Prostate gland (tissue), 2 donors: ENCODE measurements at places on chromosomes 1 and 21. TPM values are rescaled to one million over a fixed set of nuclear protein-coding genes. Genes with fewer than 3 reads are reported as not detected.

DNA sequence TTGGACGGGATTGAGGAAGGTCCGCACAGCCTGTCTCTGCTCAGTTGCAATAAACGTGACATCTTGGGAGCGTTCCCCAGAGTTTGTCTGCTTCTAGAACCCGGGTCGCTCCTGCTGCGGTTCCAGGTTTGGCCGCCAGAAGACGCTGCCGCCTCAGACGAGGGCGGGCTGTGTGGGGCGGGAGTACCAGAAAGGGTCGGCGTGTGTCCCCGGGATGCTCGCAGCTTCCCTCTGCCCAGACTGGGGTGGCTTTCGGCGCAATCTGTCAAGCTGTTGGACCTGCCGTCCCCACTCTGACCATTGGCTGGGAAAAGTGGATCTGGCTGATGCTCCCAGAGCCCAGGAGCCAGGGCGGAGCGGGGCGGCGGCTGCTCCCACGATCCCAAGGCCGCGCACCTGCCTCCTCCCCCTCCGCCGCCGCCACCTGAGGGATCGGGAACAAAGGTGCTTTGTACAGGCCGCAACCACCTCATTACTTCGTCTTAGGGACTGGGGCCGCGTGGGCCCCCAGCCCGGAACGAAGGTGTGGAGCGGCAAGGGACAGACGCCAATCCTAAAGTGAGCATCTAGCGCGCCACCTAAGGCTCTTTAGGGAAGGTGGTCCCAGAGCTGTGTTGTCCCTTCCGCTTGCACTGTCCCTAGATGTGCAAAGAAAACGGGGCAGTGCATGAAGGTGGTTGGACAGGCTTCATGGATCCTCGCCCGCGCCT lies 683 bp upstream of the EFNA4 start:
- peak overlapping the region; percentile 91 for H3K27ac ChIP-seq
- peak; percentile 54 for DNase-seq
- H3K27me3 ChIP-seq, result no peaks in the 10 kb centered on the region
- H3K4me3 ChIP-seq, result peak overlapping the region; percentile 68

Gene ASTN1
- total RNA-seq, result 0.23 TPM

Gene ADCY10
- total RNA-seq, result 1.4 TPM

Gene KIF1B
- total RNA-seq, result 56.8 TPM

Gene ACADM
- total RNA-seq, result 45.4 TPM

GRCh38 chr1:170071378-170071777 lies 3.1 kb downstream of the KIFAP3 start:
- no peaks in the 10 kb centered on the region for H3K36me3 ChIP-seq
- DNase-seq, result no peak
- H3K4me3 ChIP-seq, result no peak overlapping the region
- no peak overlapping the region for H3K27ac ChIP-seq
- no peaks in the 10 kb centered on the region for H3K27me3 ChIP-seq
- no peaks in the 10 kb centered on the region for H3K4me1 ChIP-seq

DNA sequence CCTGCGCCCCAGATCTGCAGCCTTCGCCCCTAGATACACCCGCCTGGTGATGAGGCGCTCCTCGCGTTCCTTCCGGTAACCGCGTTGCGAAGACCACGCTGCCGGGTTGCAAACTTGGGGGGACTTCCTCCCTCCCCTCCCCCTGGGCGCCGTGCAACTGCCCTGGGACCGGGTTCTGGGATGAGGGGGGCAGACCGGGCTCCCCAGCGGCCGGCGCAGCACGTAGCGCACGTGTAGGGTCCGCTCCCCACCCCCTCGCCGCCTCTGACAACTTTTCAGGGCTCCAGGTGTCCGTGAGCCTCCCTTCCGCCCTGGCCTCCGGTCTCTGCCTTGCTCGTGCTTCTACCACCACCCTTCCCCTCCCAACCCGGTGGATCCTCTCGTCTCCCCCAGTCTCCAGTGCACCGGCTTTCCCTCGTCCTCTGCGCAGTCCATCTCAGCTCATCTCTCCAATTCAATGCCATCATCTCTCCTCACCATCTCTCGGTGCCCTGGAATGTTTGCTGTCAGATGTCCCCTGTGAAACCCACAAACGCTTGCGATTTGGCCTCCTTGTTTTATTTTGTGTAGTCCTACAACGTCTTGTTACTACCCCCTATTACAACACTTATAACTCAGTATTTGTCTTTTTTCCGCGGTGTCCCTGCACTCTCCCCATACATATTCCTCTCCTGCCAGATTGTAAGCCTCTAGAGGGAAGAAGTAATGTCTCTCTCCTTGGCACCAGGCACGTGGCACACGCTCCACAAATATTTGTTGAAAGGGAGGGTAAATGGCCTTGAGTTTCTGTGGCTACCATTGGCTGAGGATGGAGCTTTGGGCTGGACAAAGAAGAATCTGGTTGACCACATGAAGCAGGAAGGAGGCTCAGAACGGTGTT lies 782 bp downstream of the PCAT6 start:
- H3K4me3 ChIP-seq, result peak overlapping the region; percentile 62
- no peak for DNase-seq
- no peaks in the 10 kb centered on the region for H3K27me3 ChIP-seq
- peak overlapping the region; percentile 89 for H3K27ac ChIP-seq

DNA sequence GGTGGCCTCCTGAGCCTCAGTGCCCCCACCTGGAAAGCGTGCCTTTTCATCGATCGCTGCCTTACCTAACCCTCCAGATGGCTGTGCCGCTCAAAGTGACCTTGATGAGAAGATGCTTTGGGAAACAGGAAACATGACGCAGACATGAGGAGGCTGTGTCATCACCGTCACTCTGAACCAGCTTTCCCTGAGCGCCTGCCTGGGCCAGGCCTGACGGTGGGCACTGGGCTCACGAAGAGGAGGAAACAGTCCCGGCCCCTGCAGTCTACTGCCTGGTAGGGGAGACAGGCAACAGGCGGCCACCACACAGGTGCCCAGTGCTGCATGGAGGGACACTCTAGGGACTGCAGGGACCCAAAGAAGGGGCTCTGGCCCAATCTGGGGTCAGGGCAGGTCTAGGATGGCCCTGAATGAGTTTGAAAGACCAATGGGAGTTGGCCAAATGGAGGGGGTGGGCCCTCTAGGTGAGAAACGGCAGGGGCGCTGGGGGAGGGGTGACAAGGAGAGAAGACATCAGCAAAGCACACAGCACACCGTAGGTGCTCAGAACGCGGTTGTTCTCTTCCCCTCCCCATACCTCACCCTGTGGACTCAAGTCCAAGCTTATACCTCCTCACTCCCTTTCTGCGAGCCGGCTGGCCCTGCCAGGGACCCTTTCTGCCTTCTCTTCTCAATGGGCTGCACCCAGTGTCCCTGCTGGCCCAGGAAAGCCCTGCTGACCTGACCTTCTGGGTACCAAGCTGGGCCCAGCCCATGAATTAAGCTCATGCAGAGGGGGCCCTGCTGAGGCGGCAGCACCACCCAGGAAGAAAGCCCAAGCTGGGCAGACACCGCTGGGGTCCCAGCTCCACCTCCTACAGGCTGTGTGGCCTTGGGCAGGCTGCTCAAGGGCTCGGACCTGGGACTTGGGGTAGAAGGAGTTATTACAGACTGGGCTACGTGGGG lies 44.9 kb downstream of the GLIS1 start:
- H3K4me3 ChIP-seq, result no peak overlapping the region
- no peak for DNase-seq
- H3K27me3 ChIP-seq, result no peaks in the 10 kb centered on the region
- H3K36me3 ChIP-seq, result no peaks in the 10 kb centered on the region
- no peak overlapping the region for H3K27ac ChIP-seq

Gene RNF223
- total RNA-seq, result 1.4 TPM

Gene UTS2
- total RNA-seq, result not detected

- DNase-seq, result no peak
- H3K4me3 ChIP-seq, result no peak overlapping the region
- H3K27me3 ChIP-seq, result no peaks in the 10 kb centered on the region
Observed at GRCh38 chr1:231702804-231703203, 76.2 kb downstream of the DISC1 start.

GRCh38 chr1:116674751-116675150 lies 7.2 kb upstream of the IGSF3 start:
- H3K36me3 ChIP-seq, result no peaks in the 10 kb centered on the region
- H3K27me3 ChIP-seq, result no peaks in the 10 kb centered on the region
- H3K4me3 ChIP-seq, result no peak overlapping the region
- H3K27ac ChIP-seq, result no peak overlapping the region

- H3K27ac ChIP-seq, result no peak overlapping the region
- no peaks in the 10 kb centered on the region for H3K4me1 ChIP-seq
- DNase-seq, result no peak
- H3K27me3 ChIP-seq, result no peaks in the 10 kb centered on the region
- no peak overlapping the region for H3K4me3 ChIP-seq
Observed at GRCh38 chr1:110594456-110595352, 11.5 kb downstream of the KCNA2 start.

GRCh38 chr1:92747735-92748134 lies 37.2 kb downstream of the EVI5 start:
- no peaks in the 10 kb centered on the region for H3K27me3 ChIP-seq
- no peak overlapping the region for H3K4me3 ChIP-seq
- no peaks in the 10 kb centered on the region for H3K4me1 ChIP-seq
- H3K36me3 ChIP-seq, result no peaks in the 10 kb centered on the region
- no peak for DNase-seq
- no peak overlapping the region for H3K27ac ChIP-seq

GRCh38 chr1:232454227-232454886 lies 175.6 kb downstream of the SIPA1L2 start:
- no peaks in the 10 kb centered on the region for H3K36me3 ChIP-seq
- no peak overlapping the region for H3K27ac ChIP-seq
- no peaks in the 10 kb centered on the region for H3K27me3 ChIP-seq

- no peak for DNase-seq
- H3K36me3 ChIP-seq, result no peaks in the 10 kb centered on the region
Observed at GRCh38 chr1:27057389-27057788, 44.7 kb upstream of the TENT5B start.

- H3K4me3 ChIP-seq, result no peak overlapping the region
- H3K27me3 ChIP-seq, result no peaks in the 10 kb centered on the region
Observed at GRCh38 chr1:34415140-34415539, 238.4 kb downstream of the C1orf94 start.

DNA sequence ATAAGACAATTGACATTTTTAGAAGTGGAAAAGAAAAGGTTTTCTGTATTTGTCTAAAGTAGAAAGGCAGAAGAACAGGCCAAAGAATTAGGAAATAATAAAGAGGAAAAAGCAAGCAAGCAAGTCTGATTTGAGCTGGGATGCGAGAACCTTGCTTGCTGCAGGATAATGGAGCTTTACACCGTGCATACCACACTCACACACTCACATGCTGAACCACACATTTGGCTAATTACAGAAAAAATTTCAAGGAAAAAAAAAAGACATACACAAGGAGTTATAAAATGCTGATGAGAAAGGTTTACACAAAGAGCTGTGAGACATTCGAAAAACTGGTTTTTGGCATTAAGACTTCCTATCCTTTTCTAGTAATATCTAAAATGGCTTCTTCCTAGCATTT lies 593.9 kb downstream of the KIF26B start:
- DNase-seq, result no peak
- no peaks in the 10 kb centered on the region for H3K4me1 ChIP-seq
- H3K27ac ChIP-seq, result no peak overlapping the region
- no peaks in the 10 kb centered on the region for H3K36me3 ChIP-seq
- no peaks in the 10 kb centered on the region for H3K27me3 ChIP-seq

- no peak overlapping the region for H3K27ac ChIP-seq
- H3K36me3 ChIP-seq, result no peaks in the 10 kb centered on the region
- no peaks in the 10 kb centered on the region for H3K4me1 ChIP-seq
- no peak overlapping the region for H3K4me3 ChIP-seq
Observed at GRCh38 chr21:14886001-14886400, 178.8 kb downstream of the NRIP1 start.

GRCh38 chr1:115790356-115790755 lies 21.8 kb upstream of the CASQ2 start:
- no peaks in the 10 kb centered on the region for H3K4me1 ChIP-seq
- H3K27me3 ChIP-seq, result peaks cover 2% of the 10 kb centered on the region
- no peaks in the 10 kb centered on the region for H3K36me3 ChIP-seq

DNA sequence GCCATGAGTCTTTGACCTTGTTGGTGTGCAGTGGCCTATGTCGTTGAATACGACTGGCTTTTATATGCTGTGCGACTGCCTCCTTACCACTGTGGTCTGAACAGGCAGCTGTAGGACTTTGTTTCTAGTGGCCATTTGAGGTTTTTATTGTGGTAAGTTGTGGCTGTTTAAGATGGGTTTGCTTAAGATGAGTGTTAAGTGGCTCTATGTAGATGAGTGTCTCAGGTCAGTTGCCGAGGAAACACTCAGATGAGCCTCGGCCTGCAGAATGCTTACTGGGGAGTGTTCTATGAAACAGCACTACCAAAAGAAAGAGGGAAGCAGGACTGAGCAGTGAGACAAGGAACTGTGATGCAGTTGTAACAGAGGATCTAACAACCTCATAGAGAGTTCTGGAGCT lies 14.9 kb upstream of the CD1C start:
- no peak for DNase-seq
- no peaks in the 10 kb centered on the region for H3K4me1 ChIP-seq
- no peaks in the 10 kb centered on the region for H3K36me3 ChIP-seq
- H3K4me3 ChIP-seq, result no peak overlapping the region
- H3K27me3 ChIP-seq, result no peaks in the 10 kb centered on the region
- no peak overlapping the region for H3K27ac ChIP-seq

Gene GJA4
- 3.8 TPM for total RNA-seq

- H3K36me3 ChIP-seq, result no peaks in the 10 kb centered on the region
- H3K27me3 ChIP-seq, result no peaks in the 10 kb centered on the region
- H3K4me3 ChIP-seq, result no peak overlapping the region
- H3K27ac ChIP-seq, result no peak overlapping the region
- H3K4me1 ChIP-seq, result peaks cover 6% of the 10 kb centered on the region
- no peak for DNase-seq
Observed at GRCh38 chr1:217025381-217025780, 302.2 kb upstream of the ESRRG start.

Gene NR1I3
- not detected for total RNA-seq

Gene PTPRC
- 9.5 TPM for total RNA-seq

DNA sequence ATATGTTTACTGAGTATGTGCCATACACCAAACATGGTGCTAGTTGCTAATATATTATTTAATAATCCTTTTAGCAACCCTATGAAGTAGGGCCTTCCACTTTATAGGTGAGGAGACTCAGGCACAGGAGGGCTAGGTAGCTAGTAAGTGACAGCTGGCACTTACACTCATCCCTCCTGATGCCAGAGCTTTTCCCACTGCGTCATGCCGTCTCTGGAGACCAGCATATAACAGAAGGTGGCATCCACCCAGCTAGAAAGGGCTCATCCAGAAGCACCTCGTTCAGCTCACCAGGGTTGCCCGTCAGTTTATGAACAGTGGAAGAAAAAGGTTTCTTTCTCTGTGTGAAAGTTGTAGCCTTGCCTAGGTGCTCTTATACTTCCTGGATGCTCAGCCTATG lies 108.9 kb downstream of the NOS1AP start:
- DNase-seq, result no peak
- H3K27me3 ChIP-seq, result no peaks in the 10 kb centered on the region
- no peaks in the 10 kb centered on the region for H3K4me1 ChIP-seq

Gene FCAMR
- total RNA-seq, result 2.3 TPM

DNA sequence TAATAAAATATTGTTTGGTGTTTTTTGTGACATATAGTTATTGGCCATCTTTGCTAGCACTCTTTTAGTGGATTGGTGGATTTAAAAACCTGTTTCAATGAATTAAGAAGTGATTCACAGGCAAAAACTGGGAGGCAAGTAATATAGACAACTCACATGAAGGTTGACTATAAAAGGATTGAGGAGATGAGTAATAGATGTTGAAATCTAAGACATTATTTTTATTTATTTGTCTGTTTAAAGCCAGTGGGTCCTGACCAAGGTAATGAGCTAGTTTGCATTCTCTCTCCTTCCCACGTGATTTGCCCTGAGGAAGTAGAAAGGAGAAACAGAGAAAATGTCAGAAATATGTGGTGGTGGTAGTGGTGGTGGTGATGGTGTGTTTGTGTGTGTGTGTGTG lies 351.5 kb upstream of the ZP4 start:
- H3K27ac ChIP-seq, result no peak overlapping the region
- no peak overlapping the region for H3K4me3 ChIP-seq
- no peaks in the 10 kb centered on the region for H3K27me3 ChIP-seq
- H3K4me1 ChIP-seq, result no peaks in the 10 kb centered on the region
